Panc1 (cell line): ENCODE measurements at places on chromosomes 7 and 10.

GRCh38 chr7:16712916-16713315, 40.6 kb upstream of the TSPAN13 start:
- no peak for DNase-seq

DNA sequence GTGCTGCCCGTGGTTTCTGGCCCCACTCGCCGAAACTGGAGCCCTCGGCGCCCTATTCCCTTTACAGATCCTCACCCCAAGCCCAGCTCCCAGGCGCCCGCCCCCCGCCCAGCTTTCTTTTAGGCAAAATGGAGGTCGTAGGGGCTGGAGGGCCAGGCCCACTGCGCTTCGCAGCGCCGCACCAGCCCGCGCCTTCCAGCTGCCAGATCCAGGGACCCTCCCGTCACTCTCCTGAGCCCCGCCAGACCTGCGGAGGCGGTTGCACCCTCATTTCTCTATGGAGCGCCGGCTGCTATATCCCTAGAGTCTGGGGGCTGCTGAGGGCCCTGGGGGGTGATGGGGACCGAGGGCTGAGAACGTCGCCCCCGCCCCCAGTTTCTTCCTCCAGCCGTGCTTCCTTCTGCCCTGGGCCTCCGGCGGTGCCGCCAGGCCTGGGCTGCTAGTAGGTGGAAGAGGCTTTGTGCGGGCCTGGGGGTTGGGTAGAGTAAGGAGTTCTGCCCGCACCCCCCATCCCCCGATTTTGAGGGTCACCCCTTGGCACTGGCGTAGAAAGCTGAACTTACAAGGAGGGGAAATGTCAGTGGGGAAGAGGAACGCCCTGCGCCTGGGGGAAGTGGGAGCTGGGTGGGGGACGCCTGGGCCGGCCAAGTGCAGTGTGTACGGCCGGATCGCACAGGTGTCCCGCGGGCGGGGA, 1.0 kb downstream of the GNB2 start:
- DNase-seq: no peak

DNA sequence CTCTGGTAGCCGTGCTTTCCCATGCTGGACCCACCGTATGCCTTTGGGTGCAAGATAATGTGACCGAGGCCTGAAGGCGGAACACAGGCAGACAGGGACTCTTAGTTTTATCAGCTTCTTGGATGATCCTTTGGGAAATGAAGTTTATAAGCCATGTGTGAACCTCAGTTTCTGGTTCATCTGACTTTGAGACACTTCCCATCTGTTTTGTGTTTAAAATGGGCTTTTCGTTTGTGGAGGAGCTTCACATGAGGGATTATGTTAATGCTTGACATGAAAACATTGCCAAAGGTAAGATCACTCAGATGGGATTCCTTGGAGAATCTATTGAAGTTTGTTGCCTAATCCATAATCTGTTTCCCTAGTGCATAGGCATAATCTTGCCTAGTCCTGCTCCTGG, 249.8 kb upstream of the LYZL1 start:
- no peak for DNase-seq

DNA sequence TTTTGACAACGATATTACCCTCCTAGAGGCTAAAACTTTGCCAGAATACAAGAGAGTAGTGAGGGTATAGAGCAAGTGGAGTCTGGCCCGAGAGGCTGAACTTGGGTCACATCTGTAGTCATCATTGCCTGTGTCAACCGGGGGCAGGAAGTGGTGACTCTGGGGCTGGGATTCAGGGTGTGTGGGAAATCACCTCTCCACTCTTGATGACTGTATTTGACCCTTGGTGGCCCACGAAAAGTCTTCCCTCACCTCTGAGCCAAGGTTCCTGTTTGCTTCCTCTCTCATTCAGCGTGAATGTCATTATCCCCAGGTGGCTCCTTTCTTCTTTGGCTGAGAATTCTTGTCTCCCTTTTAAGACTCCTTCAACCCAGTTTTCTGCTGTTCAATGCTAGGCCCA, 240.4 kb downstream of the ABCA13 start:
- no peak for DNase-seq

- peak; percentile 93 for DNase-seq
These were observed 89.5 kb upstream of the PIK3CG start for GRCh38 chr7:106775552-106775936.

- no peak for DNase-seq
These were observed 60.5 kb upstream of the AGBL3 start for GRCh38 chr7:134925766-134926165.

DNA sequence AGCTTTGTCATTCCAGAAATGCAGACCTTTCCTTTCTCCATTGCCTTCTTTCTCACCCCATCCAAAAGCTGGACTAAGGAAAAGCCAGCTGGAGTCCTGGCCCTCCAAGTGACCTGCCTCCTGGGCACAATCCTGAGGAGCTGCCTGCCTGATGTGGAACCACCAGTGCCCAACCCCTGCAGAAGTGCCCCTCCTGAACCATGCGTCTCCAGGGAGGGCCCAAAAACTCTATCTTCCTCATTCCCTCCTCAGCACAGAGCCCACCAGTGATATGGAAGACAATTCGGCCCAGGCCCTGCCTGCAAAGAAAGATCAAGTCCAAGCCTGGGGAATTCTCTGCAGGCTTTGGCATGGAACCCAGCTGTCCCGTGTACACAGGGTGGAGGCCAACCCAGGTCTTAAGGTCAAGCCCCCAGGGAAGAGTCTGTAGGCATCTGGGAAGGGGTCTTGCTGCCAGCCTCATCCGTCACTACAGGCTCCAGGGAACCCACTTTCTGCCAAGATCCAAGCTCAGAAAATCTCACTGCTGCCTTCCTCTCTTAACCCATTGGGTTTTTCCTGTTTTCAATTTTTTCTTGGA, 3.5 kb upstream of the GRID1 start:
- no peak for DNase-seq

GRCh38 chr10:6794441-6794840, 214.4 kb upstream of the PRKCQ start:
- DNase-seq: no peak

DNA sequence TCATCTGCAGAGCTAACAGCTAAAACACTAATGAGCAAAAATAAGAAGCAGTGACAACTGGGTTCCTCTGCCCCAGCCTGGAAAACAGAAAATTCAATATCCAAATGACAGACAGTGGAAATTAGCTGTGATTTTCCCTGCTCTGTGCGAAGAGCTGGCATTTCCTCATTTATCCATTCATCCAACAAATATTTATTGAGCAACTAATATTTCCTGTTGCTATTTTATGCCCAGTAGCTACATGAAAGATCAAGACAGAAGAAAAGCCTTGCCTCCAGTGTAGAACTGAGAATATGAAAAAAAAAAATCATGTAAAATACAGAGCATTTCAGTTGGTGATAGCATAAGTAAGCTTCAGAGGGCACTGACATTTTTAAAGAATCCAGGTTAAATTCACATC, 140.9 kb downstream of the ABCA13 start:
- DNase-seq: no peak

DNA sequence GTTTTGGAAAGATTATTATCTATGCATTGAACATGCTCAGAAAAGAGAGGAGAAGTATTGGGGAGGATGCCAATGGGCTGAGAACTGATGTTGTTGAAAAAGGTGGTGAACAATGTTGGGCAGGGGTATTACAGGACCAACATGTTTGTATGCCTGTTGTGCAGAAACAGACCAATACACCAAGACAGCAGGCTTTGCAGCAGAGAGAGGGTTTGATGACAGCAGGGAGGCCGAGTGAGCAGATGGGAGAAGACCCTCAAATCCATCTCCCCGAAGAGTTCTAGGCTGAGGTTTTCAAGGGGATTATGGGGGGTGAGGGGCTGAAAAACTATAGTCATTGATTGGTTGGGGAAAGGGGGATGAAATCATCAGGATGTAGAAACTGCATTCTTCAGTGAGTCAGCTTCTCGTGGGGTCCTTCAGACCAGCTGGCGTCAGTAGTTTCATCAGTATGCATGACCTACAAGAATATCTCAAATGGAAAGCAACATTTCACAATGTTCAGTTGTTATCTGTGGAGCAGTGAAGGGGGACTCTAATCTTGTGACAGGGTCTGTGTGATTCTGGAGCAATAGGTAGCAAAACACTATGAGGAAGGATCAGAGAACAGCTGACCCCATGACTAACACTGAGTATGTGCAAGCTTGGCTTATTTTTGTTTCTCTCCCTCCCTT, 167.8 kb downstream of the BAMBI start:
- no peak for DNase-seq

- no peak for DNase-seq
These were observed 101.4 kb upstream of the GLI3 start for GRCh38 chr7:42338231-42338915.

- DNase-seq: no peak
These were observed 26.1 kb downstream of the HACD1 start for GRCh38 chr10:17590969-17591645.
